ENCODE measurements at places on chromosomes 13 and 19.

DNA sequence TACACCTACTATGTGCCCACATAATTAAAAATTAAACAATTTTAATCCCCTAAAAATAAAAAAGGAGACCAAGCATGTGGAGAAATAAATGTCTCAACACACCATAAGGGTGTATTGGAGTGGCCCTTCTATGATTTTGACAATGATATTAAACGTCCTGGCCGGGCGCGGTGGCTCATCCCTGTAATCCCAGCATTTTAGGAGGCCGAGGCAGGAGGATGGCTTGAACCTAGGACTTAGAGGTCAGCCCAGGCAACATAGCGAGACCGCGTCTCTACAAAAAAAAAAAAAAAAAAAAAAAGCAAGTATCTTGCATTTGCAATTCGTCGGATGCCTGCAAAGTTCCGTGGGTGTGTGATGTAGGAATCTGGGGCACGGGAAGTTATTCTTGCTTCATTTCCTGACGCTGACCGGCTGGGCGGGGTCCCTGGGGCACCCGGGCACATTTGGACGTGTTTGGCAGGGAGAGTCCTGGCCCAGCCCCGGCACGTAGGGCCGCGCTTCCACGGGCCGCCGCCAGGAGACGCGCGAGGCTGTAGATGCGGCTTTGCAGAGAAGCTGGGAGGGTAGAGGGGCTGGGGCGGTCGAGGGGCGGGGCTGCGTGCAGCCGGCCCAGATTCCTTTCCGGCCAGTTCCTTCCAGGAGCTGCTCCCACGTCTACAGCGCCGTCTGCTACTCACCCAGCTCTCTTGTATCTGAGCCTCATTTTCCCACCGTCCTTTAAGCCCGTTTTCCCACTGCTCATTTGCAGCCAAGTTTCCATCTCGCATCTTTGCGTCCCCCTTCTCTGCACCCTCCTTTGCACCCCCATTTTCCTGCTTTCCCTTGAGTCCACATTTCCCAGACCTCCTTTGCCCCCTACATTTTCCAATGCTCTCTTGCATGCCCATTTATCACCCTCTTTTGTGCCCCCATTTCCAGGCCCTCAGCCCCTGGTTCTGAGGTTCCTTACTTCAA, 2.2 kb upstream of the TSPAN16 start:
- DNase-seq, result peak; percentile 37

DNA sequence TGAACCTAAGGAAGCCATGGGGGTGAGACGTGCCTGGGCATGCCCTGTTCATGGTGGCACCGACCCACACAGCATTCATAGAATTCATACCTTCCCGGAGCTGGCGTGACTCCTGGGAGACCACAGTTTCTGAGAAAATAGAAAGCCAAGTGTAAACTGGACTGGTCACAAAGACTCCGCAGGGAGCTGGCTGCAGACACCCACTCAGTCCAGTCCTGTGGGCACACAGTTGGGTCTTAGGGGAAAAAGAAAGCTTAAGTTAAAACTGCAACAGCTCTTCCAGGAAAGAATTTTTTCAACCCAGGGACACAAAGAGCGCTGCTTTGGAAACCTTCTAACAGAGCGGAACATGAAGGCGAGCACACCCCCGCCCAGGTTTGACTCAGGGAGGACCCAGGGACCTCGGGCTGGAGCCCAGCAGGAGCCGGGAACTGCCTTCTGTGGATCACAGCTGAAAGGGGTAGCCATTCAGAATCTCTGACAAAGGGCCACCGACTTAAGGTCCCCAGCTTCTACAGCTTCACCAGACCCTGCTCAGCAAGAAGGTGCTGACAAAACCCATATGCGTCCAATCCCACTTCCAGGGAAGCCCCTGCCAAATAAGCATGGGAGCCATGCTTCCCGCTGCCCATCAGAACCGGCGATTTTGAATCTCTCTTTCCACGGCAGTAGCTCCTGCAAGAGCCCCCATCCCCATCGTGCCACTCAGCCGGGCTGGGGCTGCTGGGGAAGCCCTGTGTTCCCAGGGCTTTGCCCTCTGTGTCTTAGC, 183.7 kb downstream of the COL4A1 start:
- DNase-seq, result no peak

DNA sequence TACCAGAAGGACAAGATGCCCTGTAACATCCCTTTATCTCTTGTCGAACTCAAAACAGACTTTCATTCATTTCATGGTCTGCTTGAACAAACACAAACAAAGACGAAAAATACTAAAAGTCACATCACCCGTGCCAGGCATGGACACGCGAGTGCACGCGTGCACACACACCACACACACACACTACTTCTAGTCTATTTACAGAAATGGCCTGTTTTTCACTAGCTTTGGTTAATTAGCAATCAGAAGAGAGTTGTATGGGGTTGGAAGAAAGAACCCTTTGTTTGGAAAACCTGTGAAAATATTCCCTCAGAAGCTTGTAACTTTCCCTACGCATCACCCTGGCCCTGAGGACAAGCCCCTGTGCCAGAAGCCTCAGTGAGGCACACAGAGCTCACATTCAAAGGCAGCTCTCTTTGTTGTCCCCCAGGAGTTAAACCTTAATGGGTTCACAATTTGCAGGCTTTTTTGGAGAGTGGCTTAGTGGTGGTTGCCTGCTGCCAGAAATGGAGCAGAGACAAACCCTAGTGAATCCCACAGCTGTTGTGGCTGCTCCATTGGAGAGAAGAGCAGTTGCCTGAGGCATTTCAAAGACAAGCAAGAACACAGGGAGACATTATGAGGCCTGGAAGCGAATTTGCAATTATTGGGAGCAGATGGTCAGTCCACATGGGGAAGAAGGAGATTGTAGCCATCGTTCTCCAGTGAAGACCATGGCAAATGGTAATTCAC, 55.9 kb downstream of the STARD13 start:
- DNase-seq, result no peak

DNA sequence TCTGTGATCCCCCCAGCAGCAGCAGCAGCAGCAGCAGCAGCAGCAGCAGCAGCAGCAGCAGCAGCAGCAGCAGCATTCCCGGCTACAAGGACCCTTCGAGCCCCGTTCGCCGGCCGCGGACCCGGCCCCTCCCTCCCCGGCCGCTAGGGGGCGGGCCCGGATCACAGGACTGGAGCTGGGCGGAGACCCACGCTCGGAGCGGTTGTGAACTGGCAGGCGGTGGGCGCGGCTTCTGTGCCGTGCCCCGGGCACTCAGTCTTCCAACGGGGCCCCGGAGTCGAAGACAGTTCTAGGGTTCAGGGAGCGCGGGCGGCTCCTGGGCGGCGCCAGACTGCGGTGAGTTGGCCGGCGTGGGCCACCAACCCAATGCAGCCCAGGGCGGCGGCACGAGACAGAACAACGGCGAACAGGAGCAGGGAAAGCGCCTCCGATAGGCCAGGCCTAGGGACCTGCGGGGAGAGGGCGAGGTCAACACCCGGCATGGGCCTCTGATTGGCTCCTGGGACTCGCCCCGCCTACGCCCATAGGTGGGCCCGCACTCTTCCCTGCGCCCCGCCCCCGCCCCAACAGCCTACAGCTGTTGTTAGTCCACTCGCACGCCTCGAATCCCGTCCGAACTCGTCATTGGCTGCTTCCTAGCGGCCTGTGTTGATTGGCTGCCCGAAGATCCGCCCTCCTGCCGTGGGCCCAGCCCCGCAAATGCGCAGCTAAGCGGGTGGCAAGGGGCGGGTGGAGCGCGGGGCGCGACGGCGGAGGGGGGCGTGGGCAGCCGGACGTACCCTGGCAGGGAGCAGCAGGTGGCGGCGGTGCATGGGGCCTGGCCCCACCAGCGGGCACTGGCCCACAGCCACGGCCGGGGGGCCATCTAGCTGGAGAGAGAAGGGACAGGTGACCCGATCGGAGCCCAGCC, 1.4 kb upstream of the SIX5 start:
- DNase-seq, result peak; percentile 91

DNA sequence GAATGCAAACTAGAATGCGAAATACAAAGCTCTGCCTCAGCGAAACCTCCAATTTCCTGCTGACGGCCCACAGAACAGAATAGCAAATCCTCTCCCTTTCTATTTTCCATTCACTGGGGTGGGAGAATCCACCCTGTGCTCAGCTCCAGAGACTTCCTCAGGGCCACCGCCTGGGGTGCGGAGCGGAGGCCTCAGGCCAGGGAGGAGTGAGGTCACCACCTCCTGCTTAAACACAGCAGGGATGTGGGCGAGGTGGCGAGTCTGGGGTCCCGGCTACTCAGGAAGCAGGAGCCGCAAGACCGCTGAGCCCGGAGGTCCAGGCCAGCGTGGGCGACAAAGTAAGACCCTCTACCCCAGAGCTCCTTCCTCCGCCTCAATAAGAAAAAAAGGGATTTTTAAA, 666 bp upstream of the ZNF320 start:
- no peak for DNase-seq

Data from NCI-H1436 treated with DMSO at 0.1 percent for 48 hours (cell line).